ENCODE measurements at places on chromosomes 7 and 10.

- peak; percentile 64 for DNase-seq
Observed at GRCh38 chr10:13673156-13673555, 86.4 kb downstream of the PRPF18 start.

GRCh38 chr7:101960985-101961708 is 143.7 kb downstream of the CUX1 start:
- no peak for DNase-seq

- no peak for DNase-seq
Observed at GRCh38 chr7:31981874-31982390, 88.3 kb downstream of the PDE1C start.

- DNase-seq, result no peak
Observed at GRCh38 chr10:76382381-76382851, 951.0 kb downstream of the LRMDA start.

GRCh38 chr10:13102002-13102794 is 2.2 kb downstream of the OPTN start:
- DNase-seq, result no peak

GRCh38 chr10:132654121-132654571 is 116.6 kb downstream of the INPP5A start:
- DNase-seq, result no peak

GRCh38 chr10:86540016-86540415 is 18.4 kb upstream of the WAPL start:
- no peak for DNase-seq

Measured in NCI-H524 (cell line).